ENCODE measurements at places on chromosomes 1 and 21.
A peak's percentile ranks its signal among the peaks of the same experiment; 100 is the strongest.

- no peak overlapping the region for H3K27ac ChIP-seq
- no peaks in the 10 kb centered on the region for H3K36me3 ChIP-seq
- H3K27me3 ChIP-seq = no peaks in the 10 kb centered on the region
- H3K4me3 ChIP-seq = no peak overlapping the region
- no peak for DNase-seq
Observed at GRCh38 chr1:240827786-240828185, 215.8 kb upstream of the GREM2 start.

DNA sequence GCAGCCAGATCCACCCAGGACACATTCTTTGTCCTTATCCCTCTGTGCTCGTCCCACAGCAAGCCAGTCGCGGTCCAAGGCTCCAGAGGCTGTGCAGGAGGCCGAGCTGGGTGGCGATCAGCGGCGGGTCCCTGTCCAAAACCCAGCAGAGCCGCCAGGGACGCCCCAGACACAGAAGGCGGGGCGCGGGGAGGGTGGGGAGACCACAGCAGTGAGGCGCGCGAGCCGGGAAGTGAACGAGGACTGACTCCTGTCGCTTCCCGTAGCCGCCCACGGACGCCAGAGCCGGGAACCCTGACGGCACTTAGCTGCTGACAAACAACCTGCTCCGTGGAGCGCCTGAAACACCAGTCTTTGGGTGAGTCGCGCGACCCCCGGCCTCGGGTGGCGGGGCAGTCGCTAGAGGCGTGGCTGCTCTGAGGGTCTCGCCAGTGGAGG, at the start of gene LGALS8:
LGALS8 (plus strand) TSS at position 279 of the 438 bp plus-strand sequence. CDS start 2,089 bp downstream, outside the sequence.
- DNase-seq = peak; percentile 80
- peaks cover 18% of the 10 kb centered on the region for H3K36me3 ChIP-seq
- peak within 1 kb of the TSS; percentile 97 for H3K27ac ChIP-seq
- H3K4me3 ChIP-seq = peak within 1 kb of the TSS; percentile 95
- H3K27me3 ChIP-seq = peaks cover 11% of the 10 kb centered on the region

GRCh38 chr1:165851034-165851658, 23.7 kb downstream of the UCK2 start:
- H3K4me3 ChIP-seq = no peak overlapping the region
- H3K36me3 ChIP-seq = peaks cover 10% of the 10 kb centered on the region
- H3K27me3 ChIP-seq = no peaks in the 10 kb centered on the region
- H3K4me1 ChIP-seq = peaks cover 53% of the 10 kb centered on the region
- DNase-seq = no peak

DNA sequence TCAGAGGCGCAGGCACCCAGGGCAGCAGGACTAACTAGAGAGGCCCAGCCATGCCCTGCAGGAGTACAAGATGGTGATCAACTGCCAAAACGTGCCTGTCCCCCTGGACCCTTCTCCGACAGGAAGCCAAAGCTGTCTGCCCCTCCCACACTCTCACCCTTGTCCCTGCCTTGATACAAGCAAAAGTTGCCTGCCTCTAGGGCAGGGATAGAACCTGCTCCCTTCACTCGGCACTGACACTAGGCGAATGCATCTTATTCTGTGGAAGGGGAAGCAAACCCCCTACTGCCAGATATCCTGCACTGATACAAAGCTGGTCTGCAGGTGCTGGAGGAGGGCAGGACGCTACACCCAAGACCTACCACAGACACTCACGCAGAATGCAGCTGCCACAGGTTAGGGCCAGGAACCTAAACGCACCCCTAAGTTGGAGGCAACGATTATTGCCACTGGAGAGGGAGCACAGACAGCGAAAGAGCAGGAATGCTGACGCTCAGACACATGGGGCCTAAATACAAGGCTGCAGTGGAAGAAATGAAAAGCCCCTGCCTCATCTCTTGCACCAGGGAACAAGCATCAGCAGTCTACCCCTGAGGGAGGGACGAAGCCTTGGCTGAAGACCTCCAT, 3.7 kb downstream of the TARBP1 start:
- H3K27ac ChIP-seq = no peak overlapping the region
- DNase-seq = no peak
- peaks cover 6% of the 10 kb centered on the region for H3K36me3 ChIP-seq
- no peak overlapping the region for H3K4me3 ChIP-seq
- peaks cover 48% of the 10 kb centered on the region for H3K4me1 ChIP-seq
- H3K27me3 ChIP-seq = peaks cover 2% of the 10 kb centered on the region

- no peaks in the 10 kb centered on the region for H3K27me3 ChIP-seq
- no peaks in the 10 kb centered on the region for H3K36me3 ChIP-seq
- no peak for DNase-seq
- H3K4me3 ChIP-seq = no peak overlapping the region
- H3K27ac ChIP-seq = no peak overlapping the region
Observed at GRCh38 chr1:40907899-40908298, 45.7 kb upstream of the CITED4 start.

DNA sequence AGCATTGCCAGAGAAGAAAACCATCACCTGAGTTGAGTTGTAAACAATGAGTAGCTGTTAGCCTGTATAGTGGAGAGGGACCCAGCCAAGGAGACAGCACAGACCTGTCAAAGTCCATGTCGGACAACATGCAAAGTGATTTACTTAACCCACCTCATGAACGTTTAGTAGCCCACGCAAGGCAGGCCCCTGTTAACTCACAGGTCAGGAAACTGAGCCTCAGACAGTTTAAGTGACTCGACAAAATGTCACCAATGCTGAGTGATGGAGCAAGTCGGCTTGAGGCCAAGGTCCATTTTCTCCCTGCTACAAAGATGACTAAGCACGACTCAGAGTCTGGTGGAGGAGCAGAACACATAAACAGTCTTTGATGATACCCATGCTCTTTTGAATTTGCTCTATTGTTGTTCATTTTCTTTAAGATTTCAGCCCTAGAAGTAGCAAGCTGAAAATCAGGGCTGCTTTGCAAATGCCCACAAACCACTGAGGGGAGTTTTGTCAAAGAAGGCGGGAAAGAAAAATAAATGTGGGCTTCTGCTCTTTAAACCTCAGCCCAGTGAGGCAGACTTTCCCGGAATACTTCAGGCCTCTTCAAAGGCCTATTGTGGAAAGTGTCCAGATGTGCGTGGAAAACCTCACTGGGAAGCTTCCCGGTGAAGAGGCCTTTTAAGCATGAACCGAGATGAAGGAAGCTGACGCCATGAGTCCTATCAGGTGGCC, 83.8 kb upstream of the HOOK1 start:
- H3K4me1 ChIP-seq = peaks cover 42% of the 10 kb centered on the region
- DNase-seq = no peak
- peaks cover 27% of the 10 kb centered on the region for H3K36me3 ChIP-seq

Data from endothelial cell (in vitro differentiated cells).